Cortex of kidney (tissue), 1 donor: ENCODE measurements at places on chromosomes 4 and X.

DNA sequence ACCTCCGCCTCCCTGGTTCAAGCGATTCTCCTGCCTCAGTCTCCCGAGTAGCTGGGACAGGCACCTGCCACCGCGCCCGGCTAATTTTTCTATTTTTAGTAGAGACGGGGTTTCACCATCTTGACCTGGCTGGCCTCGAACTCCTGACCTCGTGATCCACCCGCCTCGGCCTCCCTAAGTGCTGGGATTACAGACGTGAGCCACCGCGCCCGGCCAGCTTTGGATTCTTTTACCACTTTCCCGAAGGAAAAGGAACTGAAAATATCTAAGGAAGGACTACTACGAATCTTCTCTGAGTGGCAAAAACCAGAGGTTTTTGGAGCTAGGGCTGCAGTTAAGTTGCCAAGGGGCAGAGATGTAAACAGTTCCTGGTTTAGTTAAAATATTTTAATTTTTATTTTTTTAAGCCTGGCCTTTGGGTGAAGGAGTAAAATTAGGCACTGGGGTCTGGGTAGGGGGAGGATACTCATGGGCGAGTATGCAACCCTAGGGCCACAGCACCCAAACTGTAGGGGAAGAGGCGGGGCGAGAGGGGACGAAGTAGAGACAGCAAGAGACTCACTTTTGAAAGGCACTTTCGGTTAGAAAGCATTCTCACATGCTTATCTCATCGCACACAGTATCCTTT, 525 bp upstream of the CISD2 start:
- no peak for DNase-seq

GRCh38 chrX:133649651-133650050, 234.4 kb upstream of the GPC4 start:
- no peak for DNase-seq

- DNase-seq, result no peak
Measured at GRCh38 chr4:99679204-99679603, 21.6 kb upstream of the C4orf54 start.

GRCh38 chr4:90950385-90950841, 823.2 kb downstream of the CCSER1 start:
- no peak for DNase-seq

- no peak for DNase-seq
Measured at GRCh38 chrX:129976441-129976840, 6.0 kb upstream of the BCORL1 start.

GRCh38 chr4:78784236-78784865, 8.2 kb downstream of the BMP2K start:
- no peak for DNase-seq

DNA sequence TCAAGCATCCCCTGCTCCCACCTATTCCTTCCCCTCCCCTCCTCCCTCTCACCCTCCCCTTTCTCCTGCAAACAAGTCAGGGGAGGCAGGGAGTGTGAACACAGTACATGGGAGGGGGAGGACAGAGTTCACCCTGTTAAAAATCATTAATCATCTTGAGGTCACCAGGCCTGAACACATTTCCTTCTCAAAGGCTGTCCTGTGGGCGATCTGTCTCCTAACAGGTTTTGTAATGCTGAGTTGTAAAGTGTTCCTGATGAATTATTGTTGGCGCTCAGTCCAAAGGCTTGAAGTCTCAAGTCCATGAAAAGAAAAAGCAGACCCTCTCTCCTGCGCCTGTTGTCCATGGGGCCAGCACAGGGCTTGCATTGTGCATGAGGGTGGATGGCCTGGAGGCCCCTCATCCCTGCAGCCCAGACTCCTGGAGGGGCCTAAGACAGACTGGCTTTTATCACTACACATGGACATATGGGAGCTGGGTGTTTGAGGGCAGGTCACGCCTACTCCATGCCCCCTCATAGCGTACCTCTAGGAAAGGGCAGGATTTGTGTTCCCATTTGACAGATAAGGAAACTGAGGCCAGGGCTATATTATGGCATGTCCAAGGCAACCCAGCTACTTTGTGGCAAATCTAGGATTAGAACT, 189.1 kb downstream of the RAB28 start:
- no peak for DNase-seq

GRCh38 chrX:24860140-24860539, 155.6 kb downstream of the ARX start:
- no peak for DNase-seq

- DNase-seq, result no peak
Measured at GRCh38 chr4:111045992-111046391, 423.1 kb upstream of the PITX2 start.

DNA sequence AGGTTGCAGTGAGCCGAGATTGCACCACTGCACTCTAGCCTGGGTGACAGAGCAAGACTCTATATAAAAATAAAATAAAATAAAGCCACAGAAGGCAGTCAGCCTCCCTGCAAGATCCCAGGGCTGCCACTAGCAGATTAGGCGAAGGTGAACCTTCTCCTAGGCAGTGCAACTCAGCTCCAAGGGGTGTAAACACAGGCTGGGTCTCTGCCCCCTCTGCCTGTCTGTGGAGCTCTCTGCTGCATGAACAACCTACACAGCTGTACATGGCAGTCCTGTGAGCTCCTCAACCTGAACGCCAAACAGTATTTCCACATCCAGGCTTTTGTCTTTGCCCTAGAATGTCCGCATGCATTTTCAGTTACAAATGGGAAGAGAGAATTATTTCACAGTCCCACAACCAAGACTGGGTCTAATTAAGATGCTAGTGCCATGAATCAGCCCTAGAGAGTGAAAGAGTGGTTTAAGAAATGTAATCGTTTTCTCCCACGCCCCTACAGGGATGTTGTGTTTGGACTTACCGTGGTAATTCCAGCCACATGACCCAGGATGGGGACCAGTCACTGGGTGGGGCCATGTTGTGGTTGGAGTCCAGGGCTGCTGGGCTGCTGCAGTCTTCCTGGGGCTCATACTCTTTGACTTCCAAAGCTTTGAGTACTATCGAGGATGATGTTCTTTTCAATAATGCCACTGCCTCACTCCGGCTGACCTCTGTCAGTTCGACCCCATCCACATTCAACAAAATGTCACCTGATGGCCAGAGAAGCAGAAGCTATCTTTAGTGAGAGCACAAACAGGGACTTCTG, 99.0 kb downstream of the FIP1L1 start:
- DNase-seq, result no peak

GRCh38 chr4:47838445-47838844, 578 bp upstream of the CORIN start:
- DNase-seq, result no peak

- no peak for DNase-seq
Measured at GRCh38 chrX:55640854-55641253, 17.7 kb downstream of the FOXR2 start.

DNA sequence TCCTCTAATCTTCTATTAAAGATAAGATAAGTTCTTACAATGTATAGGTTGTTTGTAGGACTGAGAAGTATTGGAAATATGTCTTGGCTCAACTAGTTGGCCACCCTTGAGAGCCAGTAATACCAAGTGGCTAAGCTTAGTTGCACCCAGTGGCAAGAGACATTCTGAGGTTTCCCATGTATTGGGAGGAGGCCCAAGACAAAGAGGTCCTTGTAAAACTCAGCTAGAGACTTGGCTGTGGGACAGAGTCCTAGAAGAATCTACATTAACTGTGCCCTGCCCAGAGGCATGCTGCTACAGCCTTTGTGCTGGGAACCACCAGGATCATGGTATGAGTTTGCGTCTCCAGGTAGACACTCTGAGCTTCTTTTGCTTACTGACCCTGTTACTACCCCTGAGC, 41.9 kb upstream of the SLC4A4 start:
- no peak for DNase-seq

- no peak for DNase-seq
Measured at GRCh38 chr4:147764337-147764736, 32.4 kb downstream of the ARHGAP10 start.

DNA sequence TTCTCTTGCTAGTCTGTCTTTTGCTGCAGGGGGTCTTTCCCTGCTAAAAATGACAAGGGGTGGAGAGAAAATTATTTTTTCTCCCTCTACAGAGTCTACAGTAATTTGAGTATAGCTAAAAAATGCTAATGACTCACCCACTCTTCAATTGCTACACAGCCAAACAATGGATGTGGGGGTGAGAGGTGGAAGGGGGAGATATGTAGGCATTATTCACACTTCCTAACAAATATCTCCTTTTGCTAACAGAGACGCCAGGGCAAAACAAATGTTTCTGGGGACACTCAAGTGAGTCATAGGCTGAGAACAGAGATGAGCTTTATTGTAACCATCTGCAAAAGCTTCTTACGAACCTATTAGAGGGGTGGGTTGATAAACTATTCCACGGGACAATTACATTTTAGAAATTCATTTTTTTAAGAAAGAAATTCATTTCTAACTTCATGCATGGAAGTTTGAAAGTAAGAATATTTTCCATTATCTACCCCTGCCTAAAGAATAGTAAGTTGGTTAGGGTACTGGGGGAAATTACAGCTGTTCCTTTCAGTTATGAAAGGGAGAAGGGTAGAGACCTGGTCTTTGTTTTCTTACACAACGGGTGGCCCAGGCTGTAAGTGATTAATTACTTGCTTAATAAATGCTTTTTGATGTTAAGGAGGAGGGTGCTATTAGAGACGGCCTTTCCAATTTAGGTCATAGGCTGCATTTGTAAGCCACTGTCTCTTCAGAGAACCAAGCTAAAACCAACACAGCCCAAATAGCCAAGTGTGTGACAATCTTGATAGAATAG, 12.8 kb downstream of the SCD5 start:
- no peak for DNase-seq

GRCh38 chr4:152651473-152652060, 28.2 kb downstream of the TMEM154 start:
- DNase-seq, result no peak

DNA sequence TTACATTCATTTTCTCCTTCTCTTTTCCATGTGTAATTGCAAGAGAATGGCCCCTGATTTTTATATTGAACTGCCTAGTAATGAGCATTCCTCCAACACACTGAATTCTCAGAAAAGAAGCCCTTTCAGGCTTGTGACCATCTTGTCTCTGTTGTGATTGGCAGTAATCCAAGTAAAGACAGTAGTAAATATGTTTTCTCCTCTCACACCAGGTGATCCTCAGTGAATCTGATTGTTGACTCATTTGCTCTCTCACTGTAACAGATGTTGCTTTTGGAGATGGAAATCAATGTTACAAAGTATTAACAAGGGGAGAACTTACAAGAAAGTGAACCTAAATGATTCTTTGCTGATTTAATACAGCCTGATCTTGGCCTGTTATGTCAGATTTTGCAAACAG, 271.0 kb downstream of the AFF2 start:
- no peak for DNase-seq

DNA sequence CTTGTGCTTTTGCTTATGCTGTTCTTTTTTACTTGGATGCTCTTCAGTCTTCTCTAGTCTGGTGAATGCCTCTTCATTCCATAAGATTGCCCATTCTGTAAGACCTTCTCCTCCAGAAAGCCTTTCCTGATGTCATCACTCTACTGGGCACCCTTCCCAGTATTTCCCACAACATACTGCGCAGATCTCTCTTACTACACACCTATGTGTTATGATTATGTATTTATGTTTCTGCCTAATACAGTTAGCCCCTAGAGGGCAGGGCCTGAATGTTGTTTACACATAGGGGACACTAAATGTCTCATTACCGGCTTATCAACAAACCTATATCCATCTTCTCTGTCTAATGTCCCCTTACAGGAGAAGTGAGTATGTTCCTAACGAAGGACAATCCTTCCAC, 21.1 kb downstream of the AIFM1 start:
- no peak for DNase-seq

DNA sequence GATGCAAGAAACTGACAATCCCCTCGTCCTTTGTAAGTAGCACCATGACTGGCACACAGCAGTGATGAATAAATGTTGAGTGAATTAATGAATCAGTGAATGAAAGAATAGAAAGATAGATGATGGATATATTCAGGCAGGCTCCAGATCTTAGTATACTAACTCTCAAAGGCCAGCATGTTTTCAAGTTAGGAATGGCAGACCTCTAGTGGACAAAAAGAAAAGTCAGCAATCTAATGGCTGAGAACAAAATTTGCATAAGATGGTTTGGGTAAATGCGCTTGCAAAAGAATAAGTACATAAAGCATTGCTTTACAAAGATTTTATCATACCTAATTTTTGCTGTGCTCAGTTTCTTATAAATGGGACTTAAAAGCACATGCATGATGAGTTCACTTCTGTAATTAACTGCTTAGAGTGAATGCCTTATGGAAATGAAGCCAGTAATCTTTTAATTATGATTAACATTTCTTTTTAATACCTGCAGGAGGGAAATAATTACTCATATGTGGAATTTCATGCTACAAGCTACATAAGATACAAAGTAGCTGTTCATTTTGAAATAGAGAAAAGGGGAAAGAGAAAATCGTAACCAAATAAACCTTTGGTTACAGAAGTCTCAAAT, 126.9 kb upstream of the GPRIN3 start:
- DNase-seq, result no peak

DNA sequence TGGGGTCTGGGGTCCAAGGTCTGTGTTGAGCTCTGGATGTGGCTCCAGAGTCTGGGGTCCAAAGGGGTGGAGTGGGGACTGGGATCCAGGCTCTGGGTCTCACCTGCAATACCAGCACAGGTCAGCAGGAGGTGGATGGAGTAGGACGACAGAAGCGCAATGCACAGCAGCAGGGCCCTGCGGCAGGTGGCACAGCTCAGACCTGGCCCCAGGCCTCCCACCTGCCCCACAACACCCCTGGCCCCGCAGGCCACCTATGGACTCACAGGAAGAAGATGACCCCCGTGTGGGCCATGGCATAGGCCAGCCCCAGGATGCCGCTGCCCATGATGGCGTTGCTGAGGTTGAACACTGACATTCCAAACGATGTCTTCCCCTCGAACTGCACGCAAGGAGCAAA, 3.4 kb downstream of the SLC38A5 start:
- no peak for DNase-seq

DNA sequence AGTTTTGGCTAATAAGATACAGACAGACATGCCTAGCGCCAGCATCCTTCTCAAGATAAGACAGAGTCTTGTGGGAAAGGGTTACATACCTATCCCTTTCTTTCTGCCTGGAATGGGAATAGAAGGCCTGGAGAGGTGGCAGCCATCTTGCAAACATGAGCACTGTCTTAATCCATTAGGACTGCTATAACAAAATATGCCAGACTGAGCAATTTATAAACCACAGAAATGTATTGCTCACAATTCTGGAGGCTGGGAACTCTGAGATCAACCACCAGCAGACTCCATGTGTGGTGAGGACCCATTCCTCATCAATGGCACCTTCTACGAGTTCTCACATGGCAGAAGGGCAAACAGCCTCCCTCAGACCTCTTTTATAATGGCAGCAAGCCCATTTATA, 26.5 kb upstream of the NEIL3 start:
- no peak for DNase-seq

- DNase-seq, result no peak
Measured at GRCh38 chrX:103754401-103754800, 22.2 kb upstream of the PLP1 start.

DNA sequence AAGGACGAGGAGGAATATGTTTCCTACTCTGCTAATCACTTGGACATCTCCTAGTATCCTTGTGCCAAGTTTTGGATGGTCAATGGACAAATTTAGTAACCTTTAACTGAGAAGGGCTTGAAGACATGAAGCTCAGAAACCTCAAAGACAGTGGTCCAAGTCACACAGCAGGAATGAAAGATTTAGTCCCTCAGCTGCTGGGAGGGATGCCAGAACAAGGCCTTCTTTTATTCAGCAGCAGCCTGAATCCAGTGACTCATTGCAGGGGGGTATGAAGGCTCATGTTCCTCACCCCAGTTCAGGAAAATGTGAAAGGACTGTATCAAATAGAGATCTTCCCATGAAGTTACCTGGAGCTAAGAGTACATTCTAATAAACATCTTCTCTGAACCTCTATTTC, 214.9 kb upstream of the UGT8 start:
- DNase-seq, result no peak

- DNase-seq, result no peak
Measured at GRCh38 chrX:134542485-134542884, 82.5 kb downstream of the HPRT1 start.
